NCI-H774 (cell line): ENCODE measurements at places on chromosomes 3 and 15.

DNA sequence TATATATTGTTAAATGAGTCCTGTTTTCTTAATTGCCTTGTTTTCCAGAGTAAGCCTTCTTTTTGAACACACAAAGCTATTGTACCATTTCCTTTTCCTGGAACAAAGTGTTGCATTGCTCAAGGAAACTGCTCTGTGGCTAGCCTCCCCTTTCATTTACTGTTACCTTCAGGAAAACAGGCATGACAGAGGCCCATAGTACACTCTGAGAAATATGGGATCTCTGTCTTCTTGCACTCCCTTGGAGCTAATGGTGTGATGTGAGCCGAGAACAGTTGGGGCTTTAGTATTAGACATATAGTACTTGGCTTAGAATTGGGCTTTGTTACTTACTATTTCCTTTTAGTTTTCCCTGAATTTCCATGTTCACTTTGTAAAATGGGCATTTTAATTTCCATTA is 193.7 kb downstream of the GHSR start:
- DNase-seq: no peak

DNA sequence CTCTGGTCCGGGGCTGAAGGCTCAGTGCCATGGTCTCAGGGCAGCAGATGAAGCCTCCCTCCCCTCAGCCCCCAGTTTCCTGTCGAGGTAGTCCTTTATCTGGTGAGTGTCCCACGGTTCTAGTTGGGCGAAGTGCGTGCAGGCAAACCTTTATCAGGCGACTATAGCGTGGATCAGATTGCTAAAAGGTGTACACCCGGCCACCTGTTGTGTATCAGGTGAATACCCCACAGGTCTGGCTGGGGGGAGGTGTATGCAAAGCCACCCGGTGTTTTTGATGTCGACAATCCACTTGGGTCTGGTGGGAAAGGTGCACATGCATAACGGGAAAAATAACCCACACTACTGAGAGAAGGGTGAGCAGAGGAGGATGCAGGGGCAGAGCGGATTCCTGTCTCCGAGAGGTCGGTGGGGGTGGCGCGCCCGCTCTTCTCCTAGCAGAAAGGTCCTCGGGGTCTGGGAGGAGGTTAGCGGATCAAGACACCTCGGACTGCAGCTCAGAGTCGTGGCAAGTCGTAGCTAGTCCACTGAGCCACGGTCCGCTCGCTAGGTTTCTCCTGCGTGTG is 507 bp downstream of the SLC12A6 start:
- no peak for DNase-seq

DNA sequence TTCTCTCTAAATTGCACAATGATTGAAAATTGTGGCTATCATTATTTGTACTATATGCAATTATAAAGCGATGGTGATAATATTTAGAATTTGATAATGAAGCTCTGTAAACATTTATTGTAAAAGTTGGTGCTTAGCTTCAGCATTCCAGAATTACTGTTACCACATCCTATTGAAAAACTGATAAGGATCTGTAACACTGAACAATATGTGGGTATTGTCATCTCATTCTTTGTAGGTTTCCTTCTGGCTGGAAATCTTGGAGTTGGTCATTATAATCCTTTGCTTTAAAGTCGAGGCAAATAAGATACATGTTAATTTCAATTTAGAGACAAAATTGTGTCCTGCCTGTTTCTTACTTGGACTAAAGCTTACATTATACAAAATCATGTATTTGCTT is 323.4 kb upstream of the GOLIM4 start:
- no peak for DNase-seq

DNA sequence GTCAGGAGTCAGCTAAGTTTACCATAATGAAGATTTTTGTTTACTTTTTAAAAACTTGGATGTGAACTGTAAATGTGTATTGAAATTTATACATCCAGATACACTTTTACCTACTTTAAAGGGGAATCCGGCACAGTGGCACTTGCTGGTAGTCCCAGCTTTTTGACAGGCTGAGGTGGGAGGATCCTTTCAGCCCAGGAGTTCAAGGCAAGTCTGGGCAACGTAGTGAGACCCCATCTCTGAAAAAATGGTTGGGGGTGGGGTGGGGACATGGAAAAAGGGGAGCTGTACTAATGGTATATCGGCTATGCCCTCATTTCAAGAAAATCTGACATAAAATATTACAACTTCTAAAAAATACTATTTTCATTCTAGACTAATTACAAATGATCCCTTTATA is 95.8 kb upstream of the CGNL1 start:
- DNase-seq: no peak

DNA sequence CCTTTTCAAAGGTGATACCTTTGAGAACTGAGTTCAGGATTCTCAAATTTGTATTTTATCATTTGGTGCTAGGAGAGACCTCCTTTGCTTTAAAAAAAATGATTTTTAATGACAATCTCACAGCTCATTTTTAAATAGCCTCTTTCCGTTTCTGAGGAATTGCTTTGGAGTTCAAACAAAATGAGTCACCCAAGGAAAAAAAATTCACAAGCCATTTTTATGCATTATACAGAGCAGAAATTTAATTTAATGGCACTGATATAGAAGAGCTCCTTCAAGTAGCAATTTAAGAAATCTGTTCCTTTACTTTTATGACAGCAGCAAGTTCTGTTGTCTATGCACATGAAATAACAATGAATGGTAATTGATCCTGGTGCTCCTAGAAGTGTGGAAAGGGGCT is 337.9 kb upstream of the KCNMB2 start:
- no peak for DNase-seq

DNA sequence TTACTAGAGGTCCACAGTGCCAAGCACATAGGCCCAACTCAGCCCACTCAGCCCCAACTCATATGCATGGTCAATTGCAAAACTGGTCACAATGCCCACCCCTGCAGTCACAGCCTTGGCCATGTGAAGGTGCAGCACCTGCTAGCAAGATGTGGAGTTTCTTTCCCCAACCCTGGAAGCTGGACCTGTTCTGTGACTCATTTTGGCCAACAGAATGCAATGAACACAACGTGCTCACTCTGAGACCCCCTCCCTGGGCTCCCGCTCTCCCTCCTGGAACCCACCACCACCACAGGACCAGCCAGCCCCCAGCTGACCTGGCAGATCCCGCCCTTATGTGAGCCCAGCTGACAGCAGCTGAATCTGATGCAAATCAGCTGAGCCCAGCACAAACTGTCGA is 34.4 kb downstream of the ALDH1L1 start:
- no peak for DNase-seq

DNA sequence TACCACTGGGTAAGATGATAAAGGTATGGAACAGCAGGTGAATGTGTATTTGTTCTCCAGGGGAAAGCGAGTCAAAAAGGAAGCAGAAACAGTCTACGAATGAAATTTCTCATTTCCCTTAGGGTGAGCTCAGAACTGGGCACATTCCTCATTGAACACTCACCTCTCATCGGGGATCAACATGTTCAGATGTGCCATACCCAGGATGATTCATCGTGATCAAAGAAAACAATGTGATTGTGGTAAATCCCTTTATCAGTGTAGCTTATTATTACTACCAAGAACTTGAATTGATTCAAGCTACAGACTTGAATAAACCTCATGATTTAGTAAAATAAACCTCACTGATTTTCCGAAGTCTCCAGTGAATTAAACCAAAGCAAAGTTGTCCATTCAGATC is 72.1 kb downstream of the GJD2 start:
- no peak for DNase-seq

GRCh38 chr15:46365572-46365971 is 730.7 kb downstream of the SQOR start:
- DNase-seq: no peak

DNA sequence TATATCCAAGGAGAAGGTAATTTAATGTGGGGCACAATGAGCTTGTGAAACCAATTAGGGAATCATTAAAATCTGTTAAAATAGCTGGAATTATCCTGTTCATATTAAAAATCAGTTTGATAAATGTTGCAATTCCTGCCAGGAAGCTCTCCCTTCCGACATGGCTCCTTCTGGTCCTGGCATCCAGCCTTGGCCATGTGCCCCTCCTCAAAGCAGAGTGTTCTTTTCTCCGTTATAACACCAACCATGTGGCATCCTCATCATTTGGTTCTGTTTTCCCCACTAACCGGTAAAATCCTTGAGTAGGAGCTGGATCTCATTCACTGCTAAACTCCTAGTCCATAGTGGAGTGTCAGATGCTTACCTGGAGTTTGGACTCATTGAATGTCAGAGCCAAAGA is 127.2 kb downstream of the ARNT2 start:
- DNase-seq: no peak

DNA sequence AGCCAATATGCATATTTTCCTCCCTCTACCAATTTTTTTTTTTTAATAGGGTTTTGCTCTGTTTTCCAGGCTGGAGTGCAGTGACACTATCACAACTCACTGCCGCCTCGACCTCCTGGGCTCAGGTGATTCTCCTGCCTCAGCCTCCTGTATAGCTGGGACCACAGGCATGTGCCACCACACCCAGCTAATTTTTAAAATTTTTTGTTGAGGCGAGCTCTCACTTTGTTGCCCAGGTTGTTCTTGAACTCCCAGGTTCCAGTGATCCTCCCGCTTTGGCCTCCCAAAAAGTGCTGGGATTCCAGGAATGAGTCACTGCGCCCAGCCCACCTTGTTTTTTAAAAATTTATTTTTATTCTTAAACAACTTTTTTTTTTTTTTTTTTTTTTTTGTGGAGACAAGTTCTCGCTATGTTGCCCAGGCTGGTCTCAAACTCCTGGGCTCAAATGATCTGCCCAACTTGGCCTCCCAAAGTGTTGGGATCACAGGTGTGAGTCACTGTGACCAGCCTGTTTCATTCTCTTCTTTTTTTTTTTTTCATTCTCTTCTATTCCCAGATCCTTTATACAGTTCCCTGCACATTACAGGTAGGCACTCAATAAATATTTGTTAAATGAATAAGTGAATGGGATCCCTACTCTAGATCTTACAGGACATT is 40.5 kb upstream of the PIK3CB start:
- no peak for DNase-seq

DNA sequence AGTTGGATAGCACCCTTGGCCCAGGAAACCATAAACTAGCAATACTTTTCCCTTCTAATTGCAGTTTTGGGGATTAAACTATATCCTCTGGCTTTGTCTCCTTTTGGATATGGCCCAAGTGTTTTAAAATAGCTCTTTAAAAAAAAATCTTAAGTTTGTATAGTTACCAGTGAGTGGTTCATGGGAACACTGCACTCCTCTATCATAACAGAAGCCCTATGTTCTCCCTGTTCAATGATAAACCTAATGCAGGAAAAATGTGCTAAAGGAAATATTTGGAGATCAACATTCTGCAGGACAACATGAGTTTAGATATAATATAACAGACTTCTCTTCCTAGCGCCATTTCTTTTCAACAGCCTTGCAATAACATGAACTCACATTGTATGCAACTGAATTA is 13.1 kb downstream of the MRPL47 start:
- DNase-seq: no peak

- no peak for DNase-seq
These were observed 16.0 kb upstream of the ATOSA start for GRCh38 chr15:52695154-52695553.

- no peak for DNase-seq
These were observed 153.2 kb upstream of the FRMD4B start for GRCh38 chr3:69539134-69539533.

DNA sequence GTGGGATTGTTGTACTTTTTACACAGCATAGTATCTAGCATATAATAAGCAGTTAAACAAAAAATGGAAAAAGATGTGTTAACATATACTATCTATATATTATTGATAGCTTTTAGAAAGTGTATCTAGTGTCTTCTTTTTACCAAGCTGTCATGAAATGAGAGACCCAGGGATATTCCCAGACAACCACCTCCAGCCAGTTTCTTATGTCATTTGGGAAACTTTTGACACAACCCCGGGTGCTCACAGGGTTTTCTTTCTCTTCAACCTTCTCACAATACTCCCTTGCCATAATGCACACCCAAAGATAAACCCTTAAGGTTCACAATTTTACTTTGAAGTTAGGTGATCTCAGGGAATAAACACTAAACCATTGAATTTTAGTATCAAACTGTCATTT is 4.8 kb upstream of the PLA1A start:
- no peak for DNase-seq

DNA sequence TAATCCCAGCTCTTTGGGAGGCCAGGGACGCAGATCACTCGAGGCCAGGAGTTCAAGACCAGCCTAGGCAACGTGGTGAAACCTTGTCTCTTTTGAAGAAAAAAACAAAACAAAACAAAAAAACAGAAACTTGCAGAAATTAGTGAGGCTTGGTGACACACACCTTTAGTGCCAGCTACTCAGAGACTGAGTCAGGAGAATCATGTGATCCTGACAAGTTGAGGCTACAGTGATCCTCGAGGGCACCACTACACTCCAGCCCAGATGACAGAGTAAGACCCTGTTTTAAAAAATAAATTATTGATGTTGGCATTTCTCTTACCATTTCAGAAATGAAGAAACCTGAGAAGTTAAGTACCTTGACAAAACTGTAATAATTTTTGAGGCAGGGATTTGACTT is 44.6 kb upstream of the CCNB2 start:
- DNase-seq: no peak

DNA sequence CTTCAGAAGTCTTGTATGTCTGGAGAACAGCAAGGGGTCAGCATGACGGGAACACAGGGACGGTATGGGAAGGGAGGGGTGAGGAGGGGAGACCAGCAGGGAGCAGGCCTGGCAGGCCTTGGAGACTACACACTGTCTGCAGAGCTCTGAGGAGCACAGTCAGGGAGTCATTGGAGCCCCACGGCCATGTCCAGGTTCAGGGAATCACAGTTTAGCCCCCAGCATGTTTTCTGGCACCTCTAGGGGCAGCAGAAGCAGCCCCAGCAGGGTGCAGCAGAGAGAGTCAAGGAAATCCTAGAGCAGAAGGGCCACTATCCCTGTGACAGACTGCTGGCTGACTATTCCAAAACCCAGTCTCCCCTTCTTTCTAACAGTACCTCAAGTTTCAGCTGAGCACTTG is 3.2 kb downstream of the LAMP3 start:
- no peak for DNase-seq

- no peak for DNase-seq
These were observed 2.2 kb downstream of the LRRN1 start for GRCh38 chr3:3801494-3801841.

GRCh38 chr3:158727206-158728060 is 4.8 kb downstream of the RARRES1 start:
- DNase-seq: peak; percentile 29

DNA sequence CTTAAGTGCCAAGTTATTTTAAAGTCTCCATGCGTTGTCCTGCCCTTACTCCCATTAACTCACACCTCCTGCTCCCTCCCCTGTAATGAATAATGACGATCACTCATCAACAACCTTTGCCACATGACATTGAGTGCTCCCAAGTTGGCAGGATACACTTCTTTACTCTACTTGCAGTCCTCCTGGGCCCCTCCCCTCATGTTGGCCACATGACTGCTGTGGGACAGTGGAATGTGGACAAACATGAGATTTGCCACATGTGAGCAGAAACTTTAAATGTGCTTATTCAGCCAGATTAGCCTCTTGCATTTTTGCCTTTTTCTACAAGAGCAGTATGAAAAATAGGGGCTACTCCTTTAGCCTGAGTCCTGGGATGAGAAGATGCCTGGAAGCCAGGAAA is 167.9 kb downstream of the DCLK3 start:
- no peak for DNase-seq
